Activated T-cell treated with anti-CD3 and anti-CD28 coated beads, Interleukin-2, amount 50 U/mL, for 1 hour (primary cell): ENCODE measurements at places on chromosomes 1 and 21.

- DNase-seq: peak; percentile 48
Observed at GRCh38 chr1:15411593-15412137, 2.0 kb downstream of the EFHD2 start.

DNA sequence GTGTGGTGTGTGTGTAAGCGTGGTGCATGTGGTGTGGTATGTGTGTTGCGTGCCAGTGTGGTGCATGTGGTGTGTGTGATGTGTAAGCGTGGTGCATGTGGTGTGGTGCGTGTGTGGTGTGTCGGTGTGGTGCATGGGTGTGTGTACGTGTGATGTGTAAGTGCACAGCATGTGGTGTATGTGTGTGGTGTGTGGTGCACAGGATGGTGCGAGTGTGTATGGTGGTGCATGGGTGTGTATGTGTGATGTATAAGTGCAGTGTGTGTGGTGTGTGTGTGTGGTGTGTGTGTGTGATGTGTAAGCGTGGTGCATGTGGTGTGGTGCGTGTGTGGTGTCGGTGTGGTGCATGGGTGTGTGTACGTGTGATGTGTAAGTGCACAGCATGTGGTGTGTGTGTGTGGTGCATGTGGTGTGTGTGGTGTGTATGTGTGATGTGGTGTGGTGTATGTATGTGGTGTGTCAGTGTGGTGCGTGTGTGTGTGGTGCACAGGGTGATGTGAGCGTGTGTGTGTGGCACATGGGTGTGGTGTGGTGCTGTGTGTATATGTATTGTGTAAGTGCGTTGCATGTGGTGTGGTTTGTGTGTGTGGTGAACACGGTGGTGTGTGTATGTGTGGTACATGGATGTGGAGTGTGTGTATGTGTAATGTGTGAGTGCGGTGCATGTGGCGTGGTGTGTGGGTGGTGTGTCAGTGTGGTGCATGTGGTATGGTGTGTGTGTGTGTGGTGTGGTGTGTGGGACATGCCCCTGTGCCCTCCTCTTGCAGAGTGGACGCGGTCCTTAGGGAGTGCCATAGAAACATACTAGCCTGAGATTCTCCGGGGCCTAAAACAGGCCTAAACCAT, 1.1 kb upstream of the C2CD2 start:
- no peak for DNase-seq

- DNase-seq: no peak
Observed at GRCh38 chr1:204325944-204326343, 33.8 kb downstream of the PLEKHA6 start.

DNA sequence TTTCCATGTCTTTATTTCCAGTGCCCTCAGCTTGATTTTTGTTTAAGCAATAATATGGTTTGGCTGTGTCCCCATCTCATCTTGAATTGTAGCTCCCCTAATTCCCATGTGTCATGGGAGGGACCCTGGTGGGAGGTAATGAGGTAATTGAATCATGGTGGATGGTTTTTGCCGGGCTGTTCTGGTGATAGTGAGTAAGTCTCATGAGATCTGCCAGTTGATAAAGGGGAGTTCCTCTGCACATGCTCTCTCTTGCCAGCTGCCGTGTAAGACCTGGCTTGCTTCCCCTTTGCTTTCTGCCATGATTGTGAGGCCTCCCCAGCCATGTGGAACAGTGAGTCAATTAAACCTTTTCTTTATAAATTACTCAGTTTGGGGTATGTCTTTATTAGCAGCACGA, 559.6 kb upstream of the ADAMTS5 start:
- DNase-seq: no peak

DNA sequence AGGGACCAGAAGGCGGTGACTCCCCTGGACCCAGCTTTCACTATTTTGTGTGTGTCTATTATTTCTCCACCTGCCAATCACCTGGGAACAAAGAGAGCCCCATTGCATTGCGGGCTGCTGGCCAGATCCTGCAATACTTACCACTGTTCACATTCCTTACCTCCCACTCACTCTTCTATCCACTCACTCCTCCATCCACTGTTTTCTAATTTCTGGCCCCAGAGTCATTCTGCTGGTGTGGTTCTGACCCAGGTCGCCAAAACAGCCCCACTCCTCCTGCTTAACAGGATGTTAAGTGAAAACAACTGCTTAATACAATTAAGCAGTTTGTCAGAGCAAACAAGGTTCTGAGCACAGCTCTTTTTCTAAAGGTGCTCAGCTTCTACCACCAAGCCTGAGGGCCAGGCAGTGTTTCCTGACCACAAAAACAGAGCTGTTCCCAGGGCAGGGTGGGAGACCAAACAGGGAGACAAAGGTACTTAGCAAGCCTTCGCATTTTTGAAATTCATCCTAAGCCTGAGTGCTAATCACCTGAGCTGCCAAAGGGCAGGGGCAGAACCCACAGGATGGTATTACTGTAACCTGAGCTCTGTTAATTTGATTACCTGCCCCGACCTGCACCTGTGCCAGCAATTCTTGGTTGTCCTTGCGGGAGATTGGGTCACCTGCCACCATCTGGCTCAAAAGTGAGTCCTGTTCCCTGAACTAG, 38.5 kb upstream of the EFCAB14 start:
- no peak for DNase-seq

DNA sequence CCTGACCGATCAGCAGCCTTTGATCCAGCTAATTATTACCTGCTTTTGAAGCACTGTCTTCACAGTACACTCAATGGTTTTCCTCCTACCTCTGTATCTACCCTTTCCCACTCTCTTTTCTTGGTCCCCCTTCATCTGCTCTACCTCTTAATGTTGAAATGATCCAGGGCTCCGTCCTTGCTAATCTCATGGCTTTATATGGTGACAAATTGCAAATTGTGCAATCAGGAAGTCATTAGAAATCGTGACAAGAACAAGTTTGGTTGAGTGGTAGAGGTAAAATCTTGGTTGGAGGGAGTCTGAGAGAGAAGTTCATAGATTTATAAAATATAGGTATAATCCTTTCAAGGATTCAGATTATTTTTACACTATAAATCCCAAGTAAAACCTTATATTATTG, 9.6 kb upstream of the CYB5R1 start:
- no peak for DNase-seq
